Activated T-helper 9 cell treated with anti-CD3 and anti-CD28 coated beads, Interleukin-2, amount 50 U/mL, for 16 hours (primary cell): ENCODE measurements at places on chromosomes 5 and 9.

DNA sequence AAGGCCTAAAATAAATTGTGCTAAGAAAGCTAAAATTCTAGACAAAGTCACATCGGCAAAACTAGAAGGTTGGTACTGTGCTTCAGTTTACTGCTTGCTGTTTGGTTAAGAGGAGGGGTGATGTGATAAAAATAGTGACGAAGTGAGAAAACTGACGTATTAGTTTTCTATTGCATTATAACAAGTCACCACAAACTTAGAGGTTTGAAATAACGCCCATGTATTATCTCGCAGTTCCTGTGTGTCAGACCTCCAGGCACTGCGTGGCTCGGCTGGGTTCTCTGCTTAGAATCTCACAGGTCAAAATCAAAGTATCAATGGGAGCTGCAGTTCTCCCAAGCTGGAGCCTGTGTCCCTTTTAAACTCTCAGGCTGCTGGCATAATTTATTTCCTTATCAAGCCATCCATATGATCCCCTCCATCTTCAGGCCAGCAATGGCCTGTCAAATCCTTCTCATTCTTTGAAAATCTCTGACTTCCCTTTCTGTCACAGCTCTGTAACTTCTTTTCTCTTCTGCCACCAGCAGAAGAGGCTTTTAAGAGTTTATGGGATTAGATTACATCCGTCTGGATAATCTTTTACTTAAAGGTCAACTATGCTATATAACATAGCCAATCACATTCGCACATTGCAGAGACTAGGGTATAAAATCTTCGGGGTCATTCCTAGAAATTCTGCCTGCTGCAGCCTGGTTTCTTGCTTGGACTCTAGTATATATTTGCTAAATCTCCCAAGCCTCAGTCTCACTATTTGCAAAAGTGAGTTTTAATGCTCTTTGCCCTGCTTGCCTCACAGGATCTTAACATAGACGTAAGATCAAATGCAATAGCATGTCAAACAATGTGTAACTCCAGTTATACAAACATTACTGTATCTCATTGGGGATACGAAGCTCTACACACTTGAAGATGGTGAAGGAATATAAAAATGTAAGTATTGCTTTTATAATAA is 104.0 kb upstream of the CDKN2B start:
- DNase-seq = no peak

- DNase-seq = no peak
These were observed 1.6 kb upstream of the SMIM32 start for GRCh38 chr5:136194576-136194975.

GRCh38 chr5:142119051-142119625 is 10.6 kb downstream of the NDFIP1 start:
- no peak for DNase-seq

DNA sequence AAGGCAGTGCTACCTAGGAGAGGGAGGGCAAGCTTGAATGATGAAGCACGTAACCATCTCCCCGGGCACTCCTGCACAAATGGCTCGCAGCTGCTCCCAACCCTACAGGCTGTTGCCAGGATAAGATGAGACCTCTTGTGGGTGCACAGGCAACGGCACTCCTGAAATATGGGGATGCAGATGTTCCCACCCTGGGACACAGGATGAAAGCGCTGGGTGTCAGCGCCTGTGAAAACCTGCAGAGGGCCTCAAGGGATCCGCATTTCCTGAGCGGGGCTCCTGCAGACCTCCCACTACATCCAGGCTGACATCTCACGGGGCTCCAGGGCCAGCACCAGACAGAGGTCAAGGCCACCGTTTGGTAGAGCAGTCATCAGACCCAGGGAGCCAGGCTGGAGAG is 60.7 kb downstream of the SMIM23 start:
- DNase-seq = no peak

DNA sequence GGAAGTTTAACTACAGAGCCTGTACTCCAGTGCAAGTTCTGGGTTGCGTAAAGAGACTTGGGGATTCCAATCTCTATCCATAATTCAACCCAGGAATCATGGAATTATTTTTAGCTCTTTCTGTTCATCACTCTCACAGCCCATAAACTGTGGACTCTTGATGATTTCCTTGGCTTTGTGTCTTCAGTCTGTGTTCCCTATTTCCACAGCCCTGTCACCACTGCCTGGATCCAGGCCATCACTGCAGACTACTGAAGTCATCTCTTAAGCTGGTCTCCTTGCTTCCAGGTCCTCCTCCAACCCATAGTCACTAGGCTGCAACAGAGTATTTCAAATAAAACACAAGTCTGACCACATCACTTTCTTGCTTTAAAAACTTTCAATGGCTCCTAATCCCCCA is 211.7 kb downstream of the PLK2 start:
- no peak for DNase-seq

GRCh38 chr9:18786196-18786595 is 246.8 kb downstream of the SAXO1 start:
- DNase-seq = no peak

DNA sequence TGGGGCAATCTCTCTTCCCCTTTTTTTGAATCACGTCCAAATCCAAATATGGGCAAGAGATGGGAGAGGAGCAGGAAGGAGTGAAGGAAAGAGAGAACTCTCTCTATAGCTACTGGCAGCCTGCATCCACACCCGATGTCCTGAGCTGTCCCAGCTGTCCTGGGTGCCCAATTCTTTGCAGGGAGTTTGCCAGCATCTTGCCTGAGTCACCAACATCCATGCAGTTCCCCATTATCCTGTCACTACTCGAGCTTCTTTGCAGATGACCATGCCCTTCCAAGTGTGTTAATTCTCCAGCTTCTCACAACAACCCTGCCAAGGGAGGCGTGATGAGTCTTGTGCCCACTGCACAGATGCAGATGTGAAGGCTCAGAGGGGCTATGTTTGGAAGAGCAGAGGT is 127.1 kb downstream of the NSG2 start:
- DNase-seq = no peak

GRCh38 chr9:134514503-134514902 is 127.1 kb upstream of the COL5A1 start:
- DNase-seq = no peak

GRCh38 chr9:84229191-84229590 is 111.4 kb downstream of the SLC28A3 start:
- DNase-seq = no peak

DNA sequence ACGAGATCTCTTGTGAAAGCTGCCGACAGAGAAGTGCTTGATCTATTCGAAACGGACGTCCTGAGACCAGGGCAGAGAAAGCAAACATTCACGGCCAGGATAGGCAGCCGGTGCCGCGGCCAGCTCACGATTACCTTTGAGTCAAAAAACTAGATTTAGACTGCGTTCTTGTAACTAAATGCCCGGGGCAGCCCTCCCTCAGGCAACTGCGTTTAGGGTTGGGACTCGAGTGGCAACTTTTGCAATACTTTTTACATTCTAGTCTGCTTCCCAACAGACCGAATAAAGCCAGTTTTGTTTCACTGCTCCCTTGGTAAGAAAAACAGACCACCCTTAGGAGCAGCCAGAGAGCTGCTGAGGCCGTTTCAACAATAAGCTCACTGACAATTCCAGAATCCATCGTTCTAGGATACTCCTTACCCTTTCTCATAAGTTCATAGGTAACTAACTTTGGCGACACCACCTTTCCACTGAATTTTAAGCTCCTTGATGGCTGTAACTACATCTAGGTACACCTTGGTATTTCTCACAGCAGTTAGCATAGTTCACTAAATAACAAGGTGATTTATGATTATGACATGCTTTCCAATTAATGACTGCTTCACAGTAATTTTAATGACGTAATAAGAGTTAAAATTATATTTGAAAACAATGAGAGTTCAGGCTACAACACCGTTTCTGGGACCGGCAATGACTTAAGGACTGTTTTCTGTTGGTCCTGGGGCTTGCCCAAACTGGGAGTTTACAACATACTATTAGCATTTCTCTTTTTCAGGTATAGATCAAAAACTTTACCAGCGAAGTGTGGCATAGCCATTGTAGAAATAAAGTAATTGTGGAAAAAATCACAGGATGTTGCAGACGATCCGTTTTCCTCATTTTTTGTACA is 899 bp upstream of the RAPGEF6 start:
- DNase-seq = no peak

GRCh38 chr9:109604131-109604530 is 106.0 kb upstream of the PTPN3 start:
- no peak for DNase-seq

- DNase-seq = no peak
These were observed 146.7 kb upstream of the RAI14 start for GRCh38 chr5:34509392-34509791.

DNA sequence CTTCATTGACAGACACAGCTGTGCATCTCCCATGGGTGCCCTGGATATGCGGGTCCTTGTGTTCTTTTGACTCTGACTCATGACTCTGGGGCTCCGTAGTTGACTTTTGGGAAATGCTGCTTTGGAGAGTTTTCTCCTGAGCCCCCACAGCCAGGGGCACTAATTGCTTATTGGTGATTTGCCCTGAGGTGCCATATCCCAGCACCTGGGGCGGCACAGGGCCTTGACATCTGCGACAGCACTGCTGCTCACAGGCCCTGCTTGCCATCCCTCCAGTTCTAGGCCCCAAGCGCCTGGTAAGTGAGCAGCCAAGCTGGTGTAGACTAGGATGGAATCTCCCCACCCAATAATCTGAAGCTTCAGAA is 75.1 kb downstream of the AMBP start:
- no peak for DNase-seq

DNA sequence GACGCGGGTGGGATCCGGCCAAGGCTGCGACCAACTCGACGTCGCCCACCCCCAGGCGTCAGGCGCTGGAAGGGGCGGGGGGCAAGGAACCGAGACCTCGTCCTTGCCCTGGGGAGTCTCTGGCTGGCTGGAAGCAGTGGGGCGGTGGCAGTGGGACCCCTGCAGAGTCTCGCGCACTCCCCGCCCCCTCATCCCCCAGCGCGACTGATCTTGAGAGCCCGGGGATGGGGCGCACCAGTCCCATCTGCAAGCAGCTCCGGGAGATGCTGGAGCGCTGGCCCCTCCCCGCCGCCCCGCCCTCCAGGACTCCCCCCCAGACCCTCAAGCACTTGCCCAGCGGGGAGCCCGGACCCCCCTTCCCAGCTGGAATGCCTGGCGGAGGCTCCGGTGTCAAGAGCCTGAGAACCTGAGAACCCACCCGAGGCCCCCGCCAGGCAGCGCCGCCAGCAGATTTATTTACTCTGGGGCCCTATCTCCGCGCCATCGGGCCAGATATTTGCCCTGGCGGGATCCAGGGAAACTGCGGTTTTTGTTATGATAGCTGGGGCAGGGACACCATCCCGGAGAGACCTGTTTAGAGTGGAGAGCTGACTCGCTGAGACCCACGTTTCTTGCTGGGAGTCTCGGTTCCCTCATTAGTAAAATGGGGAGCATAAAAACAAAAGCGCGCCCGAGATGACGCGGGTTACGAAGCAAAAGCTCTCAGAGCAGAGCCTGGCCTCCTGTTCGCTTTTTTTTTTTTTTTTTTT is 1.2 kb downstream of the PRRT1B start:
- DNase-seq = no peak

GRCh38 chr5:135341016-135341666 is 57.9 kb downstream of the MACROH2A1 start:
- DNase-seq = no peak

GRCh38 chr5:15031180-15031579 is 159.6 kb upstream of the ANKH start:
- DNase-seq = no peak

DNA sequence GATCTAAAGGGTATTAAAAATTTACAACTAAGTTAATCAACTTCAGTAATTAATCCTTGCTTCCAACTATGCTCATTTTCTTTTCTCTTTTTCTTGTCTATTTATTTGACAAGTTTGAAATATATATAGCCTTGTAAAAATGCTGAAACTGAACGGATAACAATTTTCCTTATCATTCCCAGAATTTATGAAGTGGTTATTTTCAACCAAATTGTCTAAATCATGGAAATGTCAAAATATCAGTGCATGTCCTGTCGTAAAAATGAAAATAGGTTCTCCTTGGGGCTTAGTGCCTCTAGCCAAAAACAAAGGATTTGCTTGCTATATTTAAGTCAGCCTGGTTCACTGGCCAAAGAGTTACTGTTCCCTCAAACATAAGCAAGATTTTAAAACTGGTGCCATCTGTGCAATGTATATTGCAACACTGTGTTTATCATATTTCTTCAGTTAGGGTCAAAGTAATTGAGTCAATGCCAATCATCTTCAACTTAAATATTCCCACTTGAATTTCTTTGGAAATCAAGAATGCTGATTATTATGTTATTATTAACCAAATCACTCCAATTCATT is 798.3 kb downstream of the MAT2B start:
- no peak for DNase-seq

- DNase-seq = no peak
These were observed 52.2 kb downstream of the ZCCHC7 start for GRCh38 chr9:37172557-37172956.

DNA sequence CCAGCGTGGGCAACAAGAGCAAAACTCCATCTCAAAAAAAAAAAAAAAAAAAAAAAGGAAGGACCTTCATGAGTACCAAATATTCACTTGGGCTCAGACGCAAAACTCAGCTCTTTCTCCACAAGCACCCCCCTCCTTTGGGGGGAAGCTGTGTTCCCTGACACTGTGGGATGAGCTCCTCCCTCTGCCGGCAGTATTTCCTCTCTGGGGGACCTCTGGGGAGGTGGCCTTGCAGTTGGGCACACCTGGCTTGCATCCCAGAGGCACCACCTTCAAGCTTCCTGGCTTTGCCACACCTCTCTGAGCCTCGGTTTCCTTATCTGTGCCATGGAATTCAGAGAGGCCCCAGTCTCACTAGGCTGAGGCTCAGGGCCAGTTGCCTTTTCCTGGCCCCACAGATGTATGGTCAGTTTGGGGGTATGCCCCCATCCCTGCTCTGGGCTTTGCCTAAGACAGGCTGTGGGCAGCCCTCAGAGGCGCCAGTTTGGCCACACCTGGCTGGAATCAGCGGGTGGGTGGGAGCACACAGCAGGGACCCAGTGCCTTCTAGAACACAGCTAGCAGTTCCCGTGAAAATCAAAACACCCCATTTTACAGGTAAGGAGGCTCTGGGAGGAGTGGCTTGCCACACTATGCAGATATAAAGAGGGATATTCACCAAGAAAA is 157.5 kb upstream of the IER5L start:
- DNase-seq = no peak
